ENCODE measurements at places on chromosomes 2 and 18.

DNA sequence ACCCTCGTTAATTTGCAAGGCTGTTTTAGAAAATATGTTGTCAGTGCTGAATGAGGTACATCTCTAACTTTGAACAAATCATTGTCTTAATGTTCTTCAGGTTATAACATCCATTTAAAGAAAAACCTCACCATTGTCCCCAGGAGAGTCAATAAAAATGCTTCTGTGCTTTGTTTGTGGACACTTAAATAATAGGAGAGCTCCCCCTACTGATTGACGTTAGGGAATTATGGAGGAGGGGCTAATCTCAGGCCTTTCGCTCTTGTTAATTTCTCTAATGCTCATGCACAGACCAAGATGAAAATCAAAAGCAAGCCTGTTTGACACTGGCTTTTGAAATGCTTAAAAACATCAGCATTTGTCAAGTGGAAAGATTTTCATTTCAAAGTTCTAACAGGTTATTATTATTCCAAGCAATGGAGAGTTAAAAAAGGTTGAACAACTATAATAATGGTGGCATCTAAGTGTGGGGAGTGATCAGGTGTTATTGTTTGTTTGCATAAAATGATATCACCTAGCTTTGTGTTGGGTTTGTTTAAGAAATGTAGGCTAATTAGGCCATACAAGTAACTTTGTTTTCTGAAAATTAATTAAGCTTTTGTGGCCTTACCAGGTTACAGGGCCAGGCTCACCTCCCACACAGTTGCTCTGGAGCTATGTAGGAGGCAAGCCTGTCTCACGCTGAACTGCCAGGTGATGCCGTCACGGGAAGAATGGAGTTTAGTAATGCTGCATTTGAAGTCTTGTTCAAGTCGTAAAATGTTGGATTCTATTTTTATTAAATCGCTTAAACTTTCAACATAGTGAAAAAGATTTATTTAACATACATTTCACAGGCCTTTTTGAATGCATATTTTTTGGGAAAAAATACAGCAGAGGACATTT is 51.7 kb upstream of the SMIM21 start:
- no peak for DNase-seq

DNA sequence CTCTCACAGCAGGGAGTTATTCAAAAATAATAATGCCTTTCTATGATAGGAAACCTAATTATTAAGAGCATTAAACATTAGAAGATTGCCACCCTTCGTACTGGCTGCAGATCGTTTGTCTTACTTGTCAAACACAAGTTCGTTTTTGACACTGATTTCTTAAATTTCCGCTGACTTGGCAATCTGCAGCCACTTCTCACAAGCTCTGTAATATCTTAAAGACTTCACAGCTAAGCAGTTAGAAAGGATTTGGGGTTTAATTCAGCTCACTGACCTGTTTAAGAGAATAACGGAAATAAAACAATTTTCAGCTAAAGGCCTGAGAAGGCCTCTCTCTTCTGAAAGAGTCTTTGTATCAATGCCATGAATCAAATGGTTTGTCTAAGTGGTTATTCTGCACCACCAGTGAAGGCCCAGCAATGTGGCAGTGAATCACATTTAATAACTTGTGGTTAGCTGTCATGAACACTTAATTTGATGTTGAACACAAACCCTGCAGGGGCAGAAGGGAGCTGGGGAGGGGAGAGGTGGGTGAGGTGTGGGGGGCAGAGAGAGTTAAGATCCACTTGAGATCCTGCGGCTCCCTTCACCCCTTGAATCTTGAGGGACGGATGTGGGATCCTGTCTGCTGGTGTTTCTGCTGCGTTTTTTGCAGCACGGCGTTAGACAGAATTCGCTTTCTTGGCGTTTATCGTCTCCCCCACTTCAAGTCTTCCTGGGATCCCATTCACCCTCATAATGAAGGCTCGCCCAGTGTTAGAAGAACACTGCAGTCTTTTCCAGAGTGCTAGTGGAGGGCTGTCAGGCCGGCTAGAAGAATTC is 145.4 kb upstream of the SATB2 start:
- DNase-seq: no peak

DNA sequence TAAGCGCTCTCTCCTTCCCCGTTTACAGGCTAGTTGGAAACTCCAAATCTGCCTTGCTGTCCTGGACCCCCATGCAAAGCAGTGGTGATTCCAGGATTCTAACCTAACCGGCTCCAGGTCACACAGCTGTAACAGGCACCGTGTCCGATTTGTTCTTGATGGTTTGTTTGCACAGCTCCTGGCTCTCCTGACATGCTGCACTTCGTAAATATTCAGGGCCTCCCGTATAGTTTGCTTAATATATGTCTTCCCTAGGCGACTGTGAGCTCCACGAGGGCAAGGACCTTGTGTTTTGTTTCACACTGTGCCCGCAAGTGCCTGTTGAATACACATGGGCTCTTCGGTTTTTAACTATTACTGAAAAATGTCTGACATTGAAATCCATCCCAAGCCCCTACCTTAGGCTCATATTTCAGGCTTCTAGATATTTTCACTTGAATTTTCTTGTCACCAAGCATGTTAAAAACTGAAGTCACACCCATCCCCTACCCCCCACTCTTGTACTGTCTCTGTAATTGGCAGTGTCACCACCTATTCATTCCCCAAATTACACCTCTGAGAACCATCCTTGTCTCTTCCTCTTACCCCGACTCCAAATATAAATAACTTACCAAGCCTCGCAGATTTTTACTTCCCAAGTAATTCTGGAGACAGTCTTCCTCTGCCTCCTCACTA is 1.0 kb upstream of the PUM2 start:
- no peak for DNase-seq

DNA sequence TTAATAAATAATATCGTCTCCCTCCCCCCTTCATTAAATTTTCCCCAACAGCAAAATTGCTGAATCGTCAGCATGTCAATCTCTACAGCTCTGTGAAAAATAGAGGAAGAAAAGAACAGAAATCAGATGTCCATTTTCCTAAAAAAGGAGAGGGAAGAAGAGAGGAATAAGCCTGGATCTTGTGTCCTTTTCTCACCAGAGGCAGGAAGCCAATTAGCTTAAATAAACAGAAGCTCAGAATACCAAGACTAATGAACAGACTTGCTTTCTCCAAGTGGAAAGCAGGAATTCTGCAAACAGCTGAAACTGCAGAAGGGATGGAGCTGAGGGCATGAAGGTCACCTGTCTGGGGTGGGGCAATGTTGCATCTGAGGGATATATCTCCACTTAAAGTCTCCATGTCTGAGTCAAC is 265.7 kb downstream of the CCDC85A start:
- no peak for DNase-seq

DNA sequence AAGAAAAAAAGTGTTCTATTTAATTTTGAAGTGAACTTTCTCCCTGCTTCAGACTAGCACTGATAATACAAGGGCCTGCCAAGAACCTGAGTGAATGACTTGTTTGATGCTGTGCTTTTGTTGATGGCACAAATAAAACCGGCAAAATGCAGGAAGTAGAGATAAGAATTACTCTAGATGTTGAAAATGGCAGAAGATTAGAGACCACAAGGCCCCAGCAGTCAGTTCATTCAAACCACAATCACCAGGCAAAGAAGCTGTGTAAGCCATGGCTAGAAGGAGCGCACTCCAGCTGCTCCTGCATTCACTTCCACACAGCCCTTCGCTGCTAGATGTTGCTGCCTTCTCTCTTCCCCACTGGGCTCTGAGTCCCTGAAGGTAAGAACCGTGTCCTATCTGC is 297.1 kb downstream of the AGPS start:
- DNase-seq: no peak

GRCh38 chr2:95240556-95240955 is 33.2 kb downstream of the ZNF892 start:
- no peak for DNase-seq

DNA sequence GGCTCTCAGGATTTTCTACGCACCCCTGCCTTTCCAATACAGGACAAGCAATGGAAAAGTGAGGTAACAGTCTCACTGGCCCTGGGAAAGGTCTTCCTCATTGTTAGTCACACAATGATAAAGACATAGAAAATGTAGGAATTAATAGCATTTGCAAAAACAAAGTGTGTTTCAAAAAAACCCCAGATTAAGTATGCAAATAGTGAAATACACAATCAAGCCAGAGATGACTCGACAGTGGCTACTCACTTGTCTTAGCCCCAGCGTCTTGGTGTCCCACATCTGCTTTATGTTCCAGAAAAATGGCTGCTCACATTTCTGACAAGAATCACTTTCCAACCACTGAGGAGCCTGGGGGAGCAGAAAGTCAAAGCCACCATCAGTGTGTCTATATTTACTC is 47.0 kb upstream of the AP1S3 start:
- DNase-seq: no peak

DNA sequence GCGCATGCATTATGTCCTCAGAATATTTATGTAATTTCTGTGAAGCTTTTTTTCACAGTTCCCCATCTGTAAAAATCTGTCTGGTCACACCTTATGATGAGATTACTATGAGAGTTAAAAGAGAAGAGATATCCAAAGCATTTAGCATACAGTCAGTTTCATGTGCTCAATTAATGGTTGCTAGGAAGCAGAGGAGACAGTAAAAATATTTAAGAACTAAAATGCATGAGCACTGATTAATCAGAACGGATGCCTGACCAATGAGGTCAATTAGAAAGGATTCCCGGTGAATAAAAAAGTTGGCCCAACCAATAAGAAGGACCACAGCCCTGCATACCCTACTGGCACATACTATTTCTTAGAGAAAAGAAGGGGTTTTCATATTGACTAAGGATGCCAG is 12.0 kb upstream of the CRIM1 start:
- DNase-seq: no peak

- no peak for DNase-seq
Measured at GRCh38 chr2:72085036-72085435, 62.6 kb downstream of the CYP26B1 start.

DNA sequence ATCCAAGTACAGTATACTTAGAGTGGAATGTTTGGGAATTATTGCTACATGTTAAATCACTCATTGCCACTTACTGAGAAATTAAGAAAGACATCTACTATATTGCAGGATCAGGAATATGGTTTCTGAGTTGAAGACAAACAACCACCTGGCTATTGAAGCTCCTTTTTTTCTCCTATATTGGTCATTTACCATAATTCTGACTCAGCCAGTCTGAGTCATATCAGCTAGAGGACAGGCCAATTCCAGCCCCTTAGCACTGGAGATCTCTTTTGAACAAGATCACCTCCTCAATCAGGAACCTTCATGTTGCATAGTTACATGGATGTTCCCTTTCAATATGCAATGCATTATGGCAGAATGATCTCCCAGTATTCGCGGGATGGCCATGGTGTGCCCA is 42.7 kb upstream of the CDH19 start:
- DNase-seq: no peak

DNA sequence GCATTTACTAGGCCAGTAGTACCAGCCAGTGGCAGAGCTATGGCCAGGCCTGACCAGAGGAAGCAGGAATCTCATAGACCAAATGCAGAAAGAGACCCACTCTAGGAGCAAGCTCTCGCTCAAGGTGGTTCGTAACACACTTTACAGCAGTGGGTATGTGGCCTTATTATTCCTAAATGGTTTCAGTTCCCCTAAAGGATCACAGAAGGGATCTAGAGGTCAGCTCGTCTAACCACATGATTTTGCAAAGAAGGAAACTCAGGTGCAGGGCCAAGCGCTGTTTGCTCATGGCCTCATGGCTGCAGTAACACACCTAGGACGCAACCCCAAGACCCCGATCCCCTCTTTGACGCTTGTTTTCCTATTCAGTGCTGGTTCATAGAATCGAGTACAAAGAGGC is 65.5 kb upstream of the ATG16L1 start:
- no peak for DNase-seq

DNA sequence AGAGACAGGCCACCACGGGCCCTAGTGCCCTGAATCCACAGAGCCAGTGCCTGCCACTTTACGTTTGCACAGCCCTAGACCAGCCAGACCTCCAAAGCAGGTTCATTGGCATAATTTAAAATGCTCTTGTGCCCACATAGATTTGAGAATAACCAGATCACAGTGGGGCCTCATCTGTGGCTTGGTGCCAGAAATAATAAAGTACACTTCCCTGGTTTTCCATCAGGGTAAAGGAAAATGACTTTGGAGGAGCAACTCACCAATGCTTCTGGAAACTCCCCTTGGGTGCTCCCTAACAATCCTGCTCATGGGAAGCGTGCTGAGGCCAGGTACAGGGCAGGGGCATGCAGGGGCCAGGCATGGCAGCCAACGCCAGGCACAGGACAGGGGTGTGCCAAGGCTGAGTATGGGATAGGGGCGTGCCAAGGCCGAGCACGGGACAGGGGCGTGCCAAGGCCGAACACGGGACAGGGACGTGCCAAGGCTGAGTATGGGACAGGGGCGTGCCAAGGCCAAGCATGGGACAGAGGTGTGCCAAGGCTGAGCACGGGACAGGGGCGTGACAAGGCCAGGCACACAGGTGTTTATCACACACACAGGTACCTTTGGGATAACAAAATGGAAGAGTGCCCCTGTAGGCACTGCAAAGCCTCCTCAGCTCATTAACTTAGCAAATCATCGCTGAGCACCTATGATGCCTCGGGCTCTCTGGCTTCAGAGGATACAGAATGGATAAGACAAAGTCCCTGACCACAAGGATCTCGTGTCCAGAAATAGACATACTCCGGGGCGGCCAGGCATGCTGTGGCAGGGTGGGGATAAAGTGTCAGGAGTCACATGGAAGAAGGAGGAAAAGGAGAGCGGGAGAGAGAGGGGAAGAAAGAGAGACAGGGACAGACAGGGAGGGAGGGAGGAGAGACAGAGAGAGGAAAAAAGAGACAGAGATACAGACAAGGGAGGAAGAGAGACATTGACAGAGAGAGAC is 334.7 kb downstream of the EIPR1 start:
- no peak for DNase-seq

DNA sequence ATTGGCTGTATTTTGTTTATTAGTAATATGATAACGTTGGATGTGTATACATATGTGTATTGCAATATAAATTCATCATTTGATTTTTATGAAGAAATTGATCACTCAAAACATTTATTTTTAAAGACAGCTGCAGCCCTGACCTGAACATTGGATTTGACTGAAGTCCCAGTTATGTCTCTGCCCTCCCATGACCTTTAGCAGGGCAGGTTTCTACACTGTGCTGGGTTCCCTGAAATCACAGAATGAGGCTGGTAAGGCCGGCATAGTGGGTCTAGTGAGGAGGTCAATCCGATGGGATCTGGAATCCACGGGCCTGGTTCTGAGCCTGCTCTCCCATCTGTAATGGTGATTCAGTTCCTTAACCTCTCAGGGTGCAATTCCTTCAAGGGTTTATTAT is 22.0 kb downstream of the SPP2 start:
- no peak for DNase-seq

DNA sequence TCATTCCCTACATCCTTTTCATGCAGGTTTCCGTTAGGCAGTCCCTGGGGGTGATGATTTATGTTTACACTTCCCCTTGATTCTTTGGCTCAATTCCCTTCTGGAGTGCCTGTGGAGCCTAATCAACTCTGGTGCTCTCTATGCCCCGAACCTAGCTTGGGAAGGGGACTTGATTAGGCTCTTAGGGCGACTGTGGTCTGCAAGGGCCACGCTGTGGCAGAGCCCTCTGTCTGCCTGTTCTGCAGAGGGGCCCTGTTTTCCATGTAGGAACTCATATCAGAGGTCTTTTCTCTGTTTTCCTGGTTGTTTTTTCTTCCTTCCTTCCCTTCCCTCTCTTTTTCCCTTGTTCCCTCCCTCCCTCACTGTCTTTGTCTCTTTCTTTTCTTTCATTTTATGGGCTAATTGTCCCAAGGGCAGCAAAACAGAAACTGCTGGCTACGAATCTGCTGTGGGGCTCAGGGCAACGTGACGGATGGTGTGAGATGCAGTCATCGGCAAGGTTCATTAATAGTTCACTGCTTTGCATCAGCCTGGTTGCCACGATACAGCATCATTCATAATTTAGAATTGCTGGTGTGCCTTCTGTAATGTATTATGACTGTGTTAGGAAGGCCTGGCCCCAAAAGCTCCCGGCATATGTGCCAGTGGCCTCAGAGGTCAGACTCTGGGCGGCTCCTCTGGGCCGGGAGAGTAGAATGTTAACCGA is 134.5 kb downstream of the NAPG start:
- DNase-seq: no peak

Data from left forelimb (tissue), 1 donor.